Umbilical cord (tissue), 2 donors: ENCODE measurements at places on chromosomes 11 and 22. TPM values are rescaled to one million over a fixed set of nuclear protein-coding genes. Genes with fewer than 3 reads are reported as not detected.

BIK gene
- total RNA-seq, result not detected

- DNase-seq, result peak; percentile 94
Observed at GRCh38 chr22:23796461-23796860, 9.7 kb downstream of the SMARCB1 start.

HEPACAM gene
- total RNA-seq, result 1.9 TPM

DNA sequence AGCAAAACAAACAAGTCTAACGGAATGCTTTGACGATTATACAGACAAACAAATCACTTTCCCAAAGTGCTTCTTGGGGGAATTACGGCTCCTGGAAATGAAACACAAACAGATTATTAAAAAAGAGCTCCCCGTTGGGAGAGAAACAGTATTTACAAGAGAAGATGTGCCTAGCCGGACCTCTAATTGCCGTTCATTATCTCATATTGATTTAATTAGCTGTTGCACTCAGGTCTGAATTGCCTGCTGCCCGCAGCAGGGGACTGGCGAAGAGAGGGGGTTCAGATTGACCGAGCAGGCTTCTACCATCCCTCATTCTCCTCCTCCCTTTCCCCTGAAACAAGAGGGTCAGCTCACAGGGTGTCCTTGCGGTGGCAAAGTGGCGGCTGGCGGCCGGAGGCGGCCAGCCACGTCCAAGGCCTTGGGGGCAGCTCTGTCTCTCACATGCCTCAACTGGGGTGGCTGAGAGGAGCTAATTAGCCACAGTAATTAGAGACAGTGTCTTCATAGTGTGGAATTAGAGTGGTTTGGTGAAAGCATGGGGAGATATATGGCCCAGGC lies 295.1 kb downstream of the MIAT start:
- no peak for DNase-seq

ELF5 gene
- total RNA-seq, result 7.7 TPM

NUDT22 gene
- total RNA-seq, result 17.3 TPM

DNA sequence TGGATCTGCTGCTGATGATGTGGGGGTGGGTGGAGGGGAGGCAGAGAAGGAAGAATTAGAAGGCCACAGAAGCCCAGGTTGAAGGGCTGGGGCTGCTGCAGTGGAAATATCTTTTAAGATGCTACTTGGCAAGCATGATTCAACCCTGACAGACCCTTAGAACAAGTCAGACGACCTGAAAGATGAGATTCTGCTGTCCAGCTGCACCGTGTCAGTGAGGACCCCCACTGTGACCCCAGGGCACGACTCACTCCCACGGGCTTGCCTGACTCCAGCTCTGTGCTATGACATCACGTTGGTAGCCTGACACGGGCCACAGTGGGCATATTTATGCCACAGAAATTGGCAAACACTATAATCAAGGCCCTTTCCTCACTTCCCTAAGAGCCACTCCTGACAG lies 36.0 kb downstream of the LRFN4 start:
- no peak for DNase-seq

TRIM29 gene
- total RNA-seq, result 39.7 TPM

- DNase-seq, result peak; percentile 13
Observed at GRCh38 chr11:71519546-71519945, 7.5 kb upstream of the KRTAP5-7 start.

- DNase-seq, result peak; percentile 86
Observed at GRCh38 chr11:36564376-36565030, 3.3 kb upstream of the RAG1 start.

GRCh38 chr11:14370496-14370895 lies 11.5 kb upstream of the RRAS2 start:
- DNase-seq, result no peak

- DNase-seq, result no peak
Observed at GRCh38 chr22:44525941-44526778, 28.1 kb upstream of the RTL6 start.

DNA sequence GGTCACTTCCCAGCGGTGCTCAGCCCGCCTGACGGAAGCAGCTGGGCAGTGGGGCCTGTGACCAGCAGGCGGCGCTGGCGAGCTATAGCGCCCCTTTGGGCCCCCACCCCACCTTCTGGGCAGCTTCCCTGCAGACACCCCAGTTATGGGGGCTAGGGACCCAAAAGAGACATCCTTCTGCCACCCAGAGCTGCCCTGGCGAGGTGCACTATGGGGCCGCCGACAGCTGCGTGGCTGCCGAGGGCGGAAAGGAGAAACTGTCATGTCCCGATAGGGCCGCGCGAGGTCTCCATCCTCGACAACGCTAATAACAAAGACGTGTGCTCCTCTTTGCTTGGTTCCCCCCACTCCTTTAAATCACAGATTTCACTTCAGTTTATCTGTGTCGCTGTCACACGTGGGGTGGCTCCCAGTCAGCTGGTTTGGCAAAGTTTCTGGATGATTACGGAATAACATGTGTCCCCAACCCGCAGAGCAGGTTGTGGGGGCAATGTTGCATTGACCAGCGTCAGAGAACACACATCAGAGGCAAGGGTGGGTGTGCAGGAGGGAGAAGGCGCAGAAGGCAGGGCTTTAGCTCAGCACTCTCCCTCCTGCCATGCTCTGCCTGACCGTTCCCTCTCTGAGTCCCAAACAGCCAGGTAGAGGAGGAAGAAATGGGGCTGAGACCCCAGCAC lies 673 bp upstream of the MYO7A start:
- DNase-seq, result peak; percentile 71

HBE1 gene
- 40.9 TPM for total RNA-seq

- no peak for DNase-seq
Observed at GRCh38 chr11:31414338-31414737, 44.7 kb downstream of the DNAJC24 start.

- no peak for DNase-seq
Observed at GRCh38 chr11:134535029-134536025, 123.3 kb upstream of the B3GAT1 start.

- peak; percentile 64 for DNase-seq
Observed at GRCh38 chr11:45025716-45026492, 75.2 kb upstream of the TP53I11 start.

NNMT gene
- total RNA-seq, result 871 TPM

BTBD18 gene
- 3.1 TPM for total RNA-seq
